Colonic mucosa (tissue), 4 donors: ENCODE measurements at places on chromosomes 12 and 14.

DNA sequence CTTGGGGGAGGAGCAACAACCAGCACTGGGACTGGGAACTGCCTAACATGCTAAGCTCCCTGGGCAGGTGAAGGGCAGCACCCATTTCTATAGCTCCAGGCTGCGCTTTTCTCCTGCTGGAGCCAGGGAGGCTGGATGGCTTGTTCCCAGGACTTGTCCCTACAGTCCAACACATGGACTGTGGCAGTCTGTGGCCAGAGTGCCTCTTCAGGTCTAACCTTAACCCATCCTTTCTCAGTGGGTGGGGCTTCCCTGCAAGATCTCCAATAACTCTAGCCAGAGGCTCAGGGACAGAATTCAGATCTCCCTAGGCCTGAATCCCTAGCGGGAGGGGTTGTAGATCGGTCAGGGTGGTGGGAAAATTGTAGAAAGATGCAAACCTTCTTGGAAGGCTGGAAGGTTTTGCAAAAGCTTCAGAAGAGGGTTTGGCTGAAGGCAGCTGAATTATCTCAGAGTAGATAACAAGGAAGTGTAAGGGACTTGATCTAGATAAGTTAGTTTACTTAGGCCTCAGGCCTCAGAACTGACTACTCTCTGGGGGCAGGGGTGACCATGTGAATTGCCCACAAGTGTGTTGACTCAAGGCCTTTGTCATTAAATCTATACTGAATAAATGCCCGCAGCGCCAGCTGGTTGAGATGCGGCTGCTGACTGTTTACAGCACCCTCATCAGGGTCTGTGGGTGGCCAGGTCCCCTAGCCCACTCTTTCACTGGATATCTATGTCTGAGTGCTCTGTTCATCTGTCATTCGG, 60.7 kb downstream of the SSPN start:
- H3K4me1 ChIP-seq = no peaks in the 10 kb centered on the region
- no peak overlapping the region for H3K27ac ChIP-seq
- H3K36me3 ChIP-seq = no peaks in the 10 kb centered on the region
- no peak for DNase-seq
- no peaks in the 10 kb centered on the region for H3K27me3 ChIP-seq
- H3K4me3 ChIP-seq = no peak overlapping the region

- no peak for DNase-seq
- no peaks in the 10 kb centered on the region for H3K4me1 ChIP-seq
- no peaks in the 10 kb centered on the region for H3K27me3 ChIP-seq
- H3K27ac ChIP-seq = peak overlapping the region; percentile 45
- no peaks in the 10 kb centered on the region for H3K36me3 ChIP-seq
- H3K4me3 ChIP-seq = no peak overlapping the region
Measured at GRCh38 chr12:32902287-32902997, 5.9 kb upstream of the PKP2 start.

DNA sequence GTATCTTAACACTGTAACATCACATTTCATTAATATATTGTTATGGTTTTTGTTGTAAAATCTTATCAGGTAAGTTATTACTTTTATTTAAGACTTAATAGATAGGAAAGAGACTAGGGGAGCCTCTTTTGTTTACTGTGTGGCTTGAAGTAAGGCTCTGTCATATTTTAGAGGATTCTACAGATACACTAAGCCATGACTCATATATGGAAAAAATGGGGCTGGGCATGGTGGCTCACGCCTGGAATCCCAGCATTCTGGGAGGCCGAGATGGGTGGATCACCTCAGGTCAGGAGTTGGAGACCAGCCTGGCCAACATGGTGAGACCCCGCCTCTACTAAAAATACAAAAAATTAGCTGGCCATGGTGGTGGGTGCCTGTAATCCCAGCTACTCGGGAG, 23.6 kb upstream of the NPFF start:
- no peak overlapping the region for H3K4me3 ChIP-seq
- no peaks in the 10 kb centered on the region for H3K4me1 ChIP-seq
- no peak for DNase-seq

- H3K4me3 ChIP-seq = no peak overlapping the region
- no peak overlapping the region for H3K27ac ChIP-seq
- no peak for DNase-seq
- no peaks in the 10 kb centered on the region for H3K36me3 ChIP-seq
- H3K27me3 ChIP-seq = no peaks in the 10 kb centered on the region
Measured at GRCh38 chr12:16607906-16608775, 2.2 kb upstream of the LMO3 start.
